ENCODE measurements at places on chromosomes 1 and 21. TPM values are rescaled to one million over a fixed set of nuclear protein-coding genes. Genes with fewer than 3 reads are reported as not detected.

GRCh38 chr1:5864256-5864655, 128.0 kb downstream of the NPHP4 start:
- H3K27ac ChIP-seq: no peak overlapping the region
- H3K36me3 ChIP-seq: no peaks in the 10 kb centered on the region
- no peaks in the 10 kb centered on the region for H3K4me1 ChIP-seq

DNA sequence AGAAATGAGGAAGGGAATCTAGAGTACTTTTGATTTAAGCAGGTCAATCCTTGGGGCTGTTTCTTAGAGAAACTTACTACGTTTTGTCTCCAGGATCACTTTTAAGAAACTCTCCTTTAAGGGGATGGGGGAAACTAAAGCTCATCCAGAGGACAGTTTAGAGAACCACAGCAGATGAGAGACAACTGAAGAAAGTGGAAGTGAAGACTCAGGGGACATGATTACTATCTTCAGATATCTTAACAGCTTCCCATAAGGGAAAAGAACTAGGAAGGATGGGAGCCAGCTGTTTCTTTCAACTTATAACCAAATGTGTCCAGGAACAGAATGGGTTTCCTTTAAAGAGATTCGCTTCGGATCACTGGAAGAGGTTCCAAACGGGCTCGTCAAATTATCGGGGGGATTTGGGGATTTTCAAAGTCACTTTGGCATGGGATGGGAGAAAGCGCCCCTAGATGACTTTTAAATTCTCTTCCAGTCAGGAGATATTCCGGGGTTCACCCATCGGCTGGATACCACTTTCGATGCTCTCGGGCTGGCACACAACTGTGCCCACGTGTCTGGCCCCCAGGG, 1.2 kb downstream of the SCMH1 start:
- no peak overlapping the region for H3K27ac ChIP-seq
- peak overlapping the region; percentile 88 for H3K4me3 ChIP-seq
- peaks cover 2% of the 10 kb centered on the region for H3K27me3 ChIP-seq
- peaks cover 30% of the 10 kb centered on the region for H3K4me1 ChIP-seq

Gene TGFB2
- total RNA-seq: 2.0 TPM

GRCh38 chr1:145828367-145829026, 4.5 kb downstream of the POLR3C start:
- DNase-seq: no peak
- H3K27me3 ChIP-seq: peaks cover 5% of the 10 kb centered on the region
- peaks cover 67% of the 10 kb centered on the region for H3K36me3 ChIP-seq
- H3K27ac ChIP-seq: peak overlapping the region; percentile 67

Gene KAZN
- total RNA-seq: 12.5 TPM

- no peaks in the 10 kb centered on the region for H3K36me3 ChIP-seq
- DNase-seq: no peak
- H3K4me3 ChIP-seq: no peak overlapping the region
Observed at GRCh38 chr1:3237570-3237969, 168.6 kb downstream of the PRDM16 start.

DNA sequence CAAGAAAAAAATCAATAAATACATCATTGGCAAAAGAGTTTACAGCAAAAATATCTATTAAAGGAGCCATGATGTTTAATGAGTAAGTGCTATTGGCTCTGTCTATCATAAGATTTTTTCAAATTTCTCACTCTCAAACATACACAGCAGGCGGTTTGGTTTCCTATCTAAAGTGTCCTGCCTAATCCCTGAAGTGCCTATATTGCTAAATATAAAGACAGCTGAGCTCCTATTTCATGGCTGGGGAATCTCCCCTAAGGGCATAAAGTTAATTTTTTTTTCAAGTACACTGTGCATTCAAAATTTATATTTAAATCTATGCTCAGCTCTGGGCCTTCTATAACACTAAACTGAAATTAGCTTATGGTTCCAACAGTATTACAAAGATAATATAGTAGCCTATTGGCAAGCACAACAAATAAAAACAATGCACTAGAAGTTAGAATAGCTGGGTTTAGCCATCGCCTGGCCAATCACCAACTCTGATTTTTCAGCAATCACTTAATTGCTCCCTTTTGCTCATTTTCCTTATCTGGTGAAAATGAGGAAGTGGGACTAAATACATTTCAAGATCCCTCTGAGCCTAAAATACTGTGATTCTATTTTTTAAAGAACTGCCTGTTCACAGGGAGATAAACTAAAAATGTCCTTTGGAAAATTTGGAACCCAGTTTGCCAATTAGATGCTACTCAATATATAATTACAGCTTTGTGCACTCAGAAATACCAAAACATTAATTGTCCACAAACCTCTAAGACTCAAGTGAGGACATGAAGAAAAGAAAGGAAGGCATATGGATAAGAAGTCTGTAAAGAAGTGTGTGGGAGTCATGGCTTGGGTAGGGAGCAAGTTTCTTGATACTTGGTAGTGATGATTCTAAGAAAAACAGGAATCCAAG, 62.5 kb downstream of the WDR64 start:
- no peaks in the 10 kb centered on the region for H3K36me3 ChIP-seq
- no peak overlapping the region for H3K4me3 ChIP-seq
- H3K27me3 ChIP-seq: no peaks in the 10 kb centered on the region
- no peak for DNase-seq

GRCh38 chr1:86701731-86702130, 2.6 kb upstream of the SH3GLB1 start:
- no peak for DNase-seq
- no peak overlapping the region for H3K27ac ChIP-seq
- peaks cover 3% of the 10 kb centered on the region for H3K27me3 ChIP-seq
- peaks cover 15% of the 10 kb centered on the region for H3K4me1 ChIP-seq
- peaks cover 7% of the 10 kb centered on the region for H3K36me3 ChIP-seq
- no peak overlapping the region for H3K4me3 ChIP-seq

DNA sequence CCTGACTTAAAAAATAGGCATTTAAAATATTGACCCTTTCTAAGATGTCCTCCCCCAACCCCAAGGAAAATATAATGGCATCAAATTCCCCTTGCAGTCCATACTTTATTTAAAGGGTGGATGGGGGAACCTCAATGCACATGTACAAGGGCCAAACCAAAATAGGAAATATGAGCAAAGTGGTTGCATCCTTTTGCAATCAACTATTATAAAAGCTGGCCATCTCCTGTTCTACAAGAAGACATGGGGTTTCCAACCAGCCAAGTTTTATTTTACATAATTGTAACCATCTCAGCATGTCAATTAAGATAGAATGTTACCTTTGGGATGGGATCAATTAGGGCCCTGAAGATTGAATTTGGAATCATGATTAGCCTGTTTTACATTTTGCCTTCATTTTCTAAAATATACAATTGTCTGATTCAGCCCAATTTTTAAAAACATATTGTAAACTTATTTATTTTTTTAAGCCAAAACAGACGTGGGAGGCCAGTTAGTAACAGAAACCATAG, 146.7 kb upstream of the NFIA start:
- H3K27me3 ChIP-seq: peaks cover 6% of the 10 kb centered on the region
- H3K4me3 ChIP-seq: no peak overlapping the region
- no peaks in the 10 kb centered on the region for H3K4me1 ChIP-seq
- no peaks in the 10 kb centered on the region for H3K36me3 ChIP-seq
- DNase-seq: no peak

- no peak overlapping the region for H3K27ac ChIP-seq
- no peak for DNase-seq
- peaks cover 7% of the 10 kb centered on the region for H3K4me1 ChIP-seq
- H3K27me3 ChIP-seq: peaks cover 28% of the 10 kb centered on the region
- H3K36me3 ChIP-seq: no peaks in the 10 kb centered on the region
Observed at GRCh38 chr1:24069817-24070216, 42.1 kb downstream of the MYOM3 start.

GRCh38 chr1:43414634-43415223, 25.0 kb downstream of the SZT2 start:
- DNase-seq: peak; percentile 28
- peaks cover 18% of the 10 kb centered on the region for H3K4me1 ChIP-seq
- H3K4me3 ChIP-seq: no peak overlapping the region
- H3K36me3 ChIP-seq: peaks cover 33% of the 10 kb centered on the region
- H3K27ac ChIP-seq: peak overlapping the region; percentile 17

DNA sequence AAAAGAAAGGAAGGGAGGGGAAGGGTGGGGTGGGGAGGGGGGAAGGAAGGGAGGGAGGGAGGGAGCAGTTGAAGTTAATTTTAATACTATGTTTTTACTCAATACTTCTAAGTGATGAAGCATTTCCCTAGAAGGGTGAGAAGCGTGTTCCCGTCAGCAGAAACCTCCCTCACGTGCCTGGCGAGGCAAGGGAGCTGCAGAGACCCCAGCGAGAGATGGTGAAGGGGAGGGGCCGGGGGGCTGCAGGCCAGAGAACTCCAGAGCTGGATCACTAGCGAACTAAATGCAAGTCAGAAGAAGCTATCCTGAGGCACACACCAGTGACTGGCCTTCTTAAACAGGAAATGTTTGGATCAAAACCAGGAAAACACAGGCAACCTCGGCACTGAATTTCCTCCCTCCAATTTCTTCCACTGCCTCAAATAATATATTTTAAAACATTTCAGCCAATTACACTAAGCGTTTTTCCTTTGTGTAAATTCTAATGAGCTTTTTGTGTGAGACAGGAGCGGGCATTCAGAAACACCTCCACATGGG, 18.0 kb downstream of the WDR4 start:
- H3K27ac ChIP-seq: no peak overlapping the region
- H3K4me3 ChIP-seq: no peak overlapping the region
- H3K4me1 ChIP-seq: 0 out of 2 replicates have a peak, but pooled peaks cover 5% of the 10 kb centered on the region

DNA sequence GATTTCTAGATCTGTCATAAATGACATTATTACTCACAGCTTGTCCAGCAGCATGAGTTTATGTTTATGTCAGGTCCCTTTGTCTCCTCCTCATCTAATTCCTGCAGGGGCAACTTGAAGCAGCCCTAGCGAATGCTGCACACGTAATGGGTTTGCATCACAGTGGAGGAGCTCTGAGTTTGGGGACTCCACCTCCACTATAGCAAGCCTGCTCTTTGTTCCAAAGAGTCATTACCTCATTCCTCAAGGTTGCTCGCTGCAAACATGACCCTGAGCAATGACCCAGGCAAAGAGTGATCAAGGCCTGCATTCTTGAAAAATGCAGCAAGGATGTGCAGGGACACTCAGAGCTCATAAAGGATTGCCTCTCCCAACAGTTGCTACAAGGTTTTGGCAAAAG, 261.9 kb downstream of the HHIPL2 start:
- no peaks in the 10 kb centered on the region for H3K36me3 ChIP-seq
- H3K4me1 ChIP-seq: peaks cover 35% of the 10 kb centered on the region
- no peaks in the 10 kb centered on the region for H3K27me3 ChIP-seq

Gene OR2L8
- not detected for total RNA-seq

Gene OR2L2
- total RNA-seq: not detected

- H3K4me1 ChIP-seq: peaks cover 27% of the 10 kb centered on the region
- no peaks in the 10 kb centered on the region for H3K27me3 ChIP-seq
- DNase-seq: peak; percentile 87
- H3K4me3 ChIP-seq: peak overlapping the region; percentile 55
Observed at GRCh38 chr1:195663549-195664280, 944.5 kb downstream of the KCNT2 start.

DNA sequence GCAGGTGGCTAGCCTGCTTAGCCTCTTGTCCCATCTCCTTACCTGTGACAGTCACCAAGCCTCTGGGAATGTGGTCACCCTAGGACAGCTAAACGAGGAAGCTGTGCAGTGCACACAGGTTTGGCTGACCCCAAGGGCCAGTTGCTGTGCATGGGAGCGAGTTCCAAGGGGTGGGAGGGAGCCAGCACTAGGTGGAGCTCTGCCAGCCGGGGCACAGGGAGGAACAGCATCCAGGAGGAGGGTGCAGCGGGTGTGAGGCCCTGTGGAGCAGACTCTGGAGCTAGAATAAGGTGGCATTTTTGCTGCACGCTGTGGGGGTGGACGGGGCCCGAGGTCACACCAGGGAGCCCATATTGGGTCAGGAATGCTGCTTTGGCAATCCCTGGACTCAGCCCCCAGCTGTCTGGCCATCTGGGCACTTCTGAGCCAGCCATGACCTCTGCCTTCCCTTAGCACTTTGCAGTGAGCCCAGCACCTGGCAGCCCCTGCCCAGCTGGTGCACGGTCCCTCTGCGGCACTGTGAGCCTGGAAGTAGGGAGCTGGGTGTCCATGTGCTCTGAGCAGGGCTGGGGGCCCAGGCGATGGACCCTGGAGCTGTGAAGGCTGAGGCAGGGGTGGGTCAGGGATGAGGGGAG, 8.7 kb downstream of the PDXK start:
- peak overlapping the region; percentile 89 for H3K4me3 ChIP-seq
- no peak for DNase-seq
- peaks cover 5% of the 10 kb centered on the region for H3K36me3 ChIP-seq
- H3K4me1 ChIP-seq: peaks cover 55% of the 10 kb centered on the region

Gene NECTIN4
- total RNA-seq: 0.08 TPM

DNA sequence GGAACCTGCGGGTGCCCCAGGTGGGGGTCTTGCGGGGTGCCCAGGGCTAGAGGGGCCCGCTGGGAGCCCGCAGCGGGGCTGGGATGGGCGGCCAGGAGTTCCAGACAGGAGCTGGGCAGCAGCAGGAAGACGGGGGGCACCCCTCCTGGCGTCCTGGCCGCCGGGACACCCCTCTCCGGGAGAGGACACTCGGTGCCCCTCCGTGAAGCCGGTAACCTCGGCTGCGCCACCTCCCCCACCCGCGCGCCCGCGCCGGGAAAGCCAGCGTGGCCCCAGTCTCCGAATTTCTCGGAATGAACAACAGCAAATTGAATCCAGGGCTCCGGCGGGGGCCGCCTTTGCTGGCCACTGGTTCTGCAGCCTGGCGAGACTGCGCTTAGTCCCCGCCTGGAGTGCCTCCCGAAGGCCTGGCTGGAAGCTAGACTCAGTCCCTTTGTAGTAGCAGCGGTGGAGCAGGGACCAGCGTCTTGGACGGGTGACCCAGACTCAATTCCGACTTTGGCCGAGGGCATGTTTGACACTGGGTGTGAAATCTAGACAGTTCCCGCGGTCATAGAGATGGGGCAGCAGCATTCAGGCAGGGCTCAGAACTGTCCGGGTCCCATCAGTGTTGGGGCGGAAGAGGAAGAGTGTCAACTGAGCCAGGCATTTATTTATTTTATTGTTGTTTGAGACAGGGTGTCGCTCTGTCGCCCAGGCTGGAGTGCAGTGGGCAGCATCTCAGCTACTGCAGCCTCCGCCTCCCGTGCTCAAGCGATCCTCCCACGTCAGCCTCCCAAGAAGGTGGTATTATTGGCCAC, 773 bp downstream of the IFNGR2 start:
- H3K27me3 ChIP-seq: no peaks in the 10 kb centered on the region
- H3K4me1 ChIP-seq: peaks cover 40% of the 10 kb centered on the region
- H3K4me3 ChIP-seq: peak overlapping the region; percentile 95
- H3K27ac ChIP-seq: peak overlapping the region; percentile 83
- H3K36me3 ChIP-seq: peaks cover 14% of the 10 kb centered on the region

Gene C2CD2
- total RNA-seq: 15.8 TPM

Gene RSPO1
- total RNA-seq: not detected

Data from HFFc6 (cell line).